ENCODE measurements at places on chromosomes 4 and X.

DNA sequence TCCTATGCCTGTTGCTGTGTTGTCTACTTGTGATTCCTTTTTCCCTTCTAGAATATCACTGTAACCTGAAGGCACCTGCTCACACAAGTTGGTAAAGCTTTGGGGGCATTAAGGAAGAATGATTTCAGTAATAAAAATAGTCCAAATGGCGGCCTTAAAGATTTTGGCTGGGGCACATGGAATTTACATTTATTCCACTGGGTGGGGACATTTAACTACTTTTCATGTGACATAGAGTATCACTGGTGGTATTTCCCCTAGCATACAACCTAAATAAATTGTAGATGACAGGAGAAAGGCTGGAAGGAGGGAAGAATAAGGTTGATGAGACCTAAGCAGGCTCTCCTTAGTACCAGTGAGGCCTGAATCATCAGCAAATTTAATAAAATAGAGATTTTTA lies 121.8 kb upstream of the EDA2R start:
- DNase-seq = no peak

DNA sequence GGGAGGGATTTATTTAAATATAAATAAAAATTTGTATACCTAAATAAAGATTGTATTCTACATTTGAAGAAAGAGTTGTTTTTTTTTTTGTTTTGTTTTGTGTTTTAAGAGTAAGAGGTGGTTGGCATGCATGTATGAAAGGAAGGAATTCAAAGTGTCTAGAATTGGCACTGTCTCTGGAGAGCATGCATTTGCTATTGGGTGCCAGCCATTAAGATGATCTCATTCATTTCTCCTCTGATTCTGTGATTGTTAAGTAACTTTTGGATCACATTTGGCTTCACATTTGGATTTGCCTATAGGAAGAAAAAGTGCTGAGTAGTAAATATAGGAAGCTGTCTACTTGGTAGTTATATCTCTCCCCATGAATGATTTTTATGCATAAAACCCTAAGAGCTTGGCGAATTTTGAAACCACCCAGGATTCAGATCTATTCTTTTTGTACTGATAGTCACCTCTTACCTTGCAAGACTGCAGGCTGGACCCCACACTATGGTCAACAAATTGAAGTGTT lies 7.8 kb upstream of the BOD1L1 start:
- no peak for DNase-seq

- DNase-seq = no peak
Observed at GRCh38 chr4:37627263-37627662, 58.9 kb downstream of the RELL1 start.

GRCh38 chr4:153242839-153243324 lies 38.6 kb downstream of the TRIM2 start:
- no peak for DNase-seq

DNA sequence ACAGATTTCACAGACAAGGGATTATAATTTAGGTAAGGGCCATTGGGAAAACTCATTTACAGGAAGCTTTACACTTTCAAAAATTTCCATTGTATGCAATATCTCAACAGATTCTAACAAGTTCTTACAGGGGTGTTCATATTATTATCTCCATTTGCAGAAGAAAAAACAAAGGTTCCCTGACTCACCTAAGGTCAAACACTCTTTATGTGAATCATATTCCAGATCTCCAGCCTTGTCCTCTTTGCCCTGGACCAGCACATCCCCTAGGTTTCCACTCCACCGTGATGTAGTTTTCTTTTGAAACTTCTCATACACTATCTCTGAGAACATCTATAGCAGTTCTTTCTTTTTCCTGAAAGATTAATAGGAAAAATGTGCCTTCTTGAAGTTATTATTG lies 96.4 kb upstream of the HS3ST1 start:
- DNase-seq = no peak

- DNase-seq = no peak
Observed at GRCh38 chrX:53284684-53285447, 3.5 kb upstream of the IQSEC2 start.

- DNase-seq = peak; percentile 24
Observed at GRCh38 chr4:147865926-147866325, 134.0 kb downstream of the ARHGAP10 start.

- DNase-seq = peak; percentile 93
Observed at GRCh38 chr4:147360301-147360700, 120.6 kb upstream of the EDNRA start.

- no peak for DNase-seq
Observed at GRCh38 chrX:37476571-37477170, 94.8 kb upstream of the LANCL3 start.

- peak; percentile 26 for DNase-seq
Observed at GRCh38 chr4:111323916-111324315, 701.0 kb upstream of the PITX2 start.

DNA sequence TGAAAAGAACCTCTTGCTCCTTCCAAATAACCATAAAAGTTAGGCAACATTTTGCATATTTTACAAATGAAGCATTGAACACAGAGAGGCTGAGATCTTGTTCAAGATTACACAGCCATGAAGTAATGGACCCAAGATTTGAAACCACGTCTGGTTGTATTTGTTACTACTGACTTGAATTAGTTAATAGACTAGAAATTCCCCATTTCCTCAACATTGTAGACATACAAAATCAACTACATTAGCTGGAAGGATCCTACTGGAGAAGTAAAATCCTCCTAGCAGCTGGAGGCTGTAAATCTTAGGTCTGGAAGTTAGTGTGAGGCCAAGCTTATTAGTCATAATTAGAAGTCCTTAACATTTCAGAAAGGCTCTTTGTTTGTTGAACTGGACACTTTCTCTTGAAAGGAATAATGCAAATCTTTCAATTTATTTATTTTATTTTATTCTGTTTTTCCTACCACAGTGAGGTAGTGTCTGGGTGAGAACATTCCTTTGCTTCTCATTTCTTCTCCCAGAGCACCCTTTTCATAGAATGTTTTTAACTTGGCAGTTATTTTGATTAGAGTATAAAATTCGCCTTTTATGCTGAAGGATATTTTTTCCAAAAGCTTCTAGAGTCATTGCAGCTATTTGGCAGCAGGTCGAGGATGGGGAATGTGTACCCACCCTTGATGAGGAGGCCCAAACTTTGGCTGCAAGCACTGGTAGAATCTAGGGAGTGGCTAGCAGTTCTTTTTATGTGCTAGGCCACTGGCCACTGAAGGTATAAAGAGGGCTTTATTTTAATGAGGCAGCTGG lies 62.0 kb upstream of the CLNK start:
- DNase-seq = no peak

GRCh38 chr4:180059216-180059881 lies 2183.9 kb upstream of the TENM3 start:
- no peak for DNase-seq

GRCh38 chr4:182876427-182876826 lies 40.8 kb downstream of the DCTD start:
- DNase-seq = no peak

GRCh38 chr4:102500352-102500695 lies 835 bp upstream of the NFKB1 start:
- no peak for DNase-seq

- no peak for DNase-seq
Observed at GRCh38 chr4:181890911-181891310, 352.3 kb upstream of the TENM3 start.

DNA sequence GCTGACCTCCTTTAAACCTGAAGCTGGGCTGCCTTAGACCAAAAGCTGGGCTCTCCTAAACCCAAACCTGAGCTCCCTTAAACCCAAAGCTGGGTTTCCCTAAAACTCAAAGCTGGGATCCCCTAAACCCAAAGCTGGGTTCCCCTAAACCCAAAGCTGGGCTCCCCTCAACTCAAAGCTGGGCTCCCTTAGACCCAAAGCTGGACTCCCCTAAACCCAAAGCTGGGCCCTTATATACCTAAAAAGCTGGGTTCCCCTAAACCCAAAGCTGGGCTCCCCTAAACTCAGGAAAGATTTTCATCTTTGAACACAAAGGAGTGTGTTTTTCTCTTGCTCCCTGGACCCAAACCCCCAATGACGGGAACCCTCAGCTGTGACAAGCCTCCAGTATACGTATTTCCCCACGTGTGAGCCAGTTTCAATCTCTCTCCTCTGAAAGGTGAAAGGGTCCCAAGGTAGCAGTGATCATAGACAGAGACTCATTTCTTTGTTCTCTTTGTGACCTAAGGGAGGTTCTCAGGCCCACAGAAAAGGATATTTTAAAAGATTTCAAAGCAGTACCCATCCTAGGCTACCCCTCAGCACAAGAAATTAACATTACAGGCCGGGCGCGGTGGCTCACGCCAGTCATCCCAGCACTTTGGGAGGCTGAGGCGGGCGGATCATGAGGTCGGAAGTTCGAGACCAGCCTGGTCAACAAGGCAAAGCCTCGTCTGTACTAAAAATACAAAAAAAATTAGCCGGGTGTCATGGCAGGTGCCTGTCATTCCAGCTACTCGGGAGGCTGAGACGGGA lies 31.3 kb upstream of the ASMTL start:
- DNase-seq = no peak

DNA sequence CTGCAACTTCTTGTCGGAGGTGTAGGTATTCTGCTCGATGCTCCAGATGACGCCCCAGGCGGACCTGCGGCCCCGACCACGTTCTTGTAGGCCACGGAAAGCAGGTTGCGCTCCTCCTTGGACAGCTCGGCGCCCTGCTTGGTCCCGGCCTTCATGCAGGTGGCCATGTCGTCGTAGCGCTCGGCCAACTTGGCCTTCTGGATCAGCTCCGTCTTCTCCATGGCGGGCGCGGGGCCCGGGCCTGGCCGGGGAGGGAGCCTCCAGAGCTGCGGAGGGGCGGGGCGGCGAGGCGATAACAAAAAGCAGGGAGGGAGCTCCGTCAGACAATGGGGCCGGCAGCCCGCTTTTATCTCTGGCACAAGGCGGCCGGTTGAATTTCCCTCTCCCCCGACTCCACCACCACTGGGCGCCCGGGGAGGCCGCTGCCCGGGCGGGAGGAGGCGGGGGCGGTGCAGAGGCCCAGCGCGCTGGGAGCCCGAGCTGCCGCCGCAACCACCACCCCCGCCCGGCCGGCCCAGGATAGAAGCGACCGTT lies 28.3 kb upstream of the DRP2 start:
- no peak for DNase-seq

GRCh38 chr4:1574601-1575417 lies 109.3 kb downstream of the FAM53A start:
- DNase-seq = no peak

GRCh38 chr4:36652857-36653256 lies 371.4 kb downstream of the DTHD1 start:
- DNase-seq = no peak

DNA sequence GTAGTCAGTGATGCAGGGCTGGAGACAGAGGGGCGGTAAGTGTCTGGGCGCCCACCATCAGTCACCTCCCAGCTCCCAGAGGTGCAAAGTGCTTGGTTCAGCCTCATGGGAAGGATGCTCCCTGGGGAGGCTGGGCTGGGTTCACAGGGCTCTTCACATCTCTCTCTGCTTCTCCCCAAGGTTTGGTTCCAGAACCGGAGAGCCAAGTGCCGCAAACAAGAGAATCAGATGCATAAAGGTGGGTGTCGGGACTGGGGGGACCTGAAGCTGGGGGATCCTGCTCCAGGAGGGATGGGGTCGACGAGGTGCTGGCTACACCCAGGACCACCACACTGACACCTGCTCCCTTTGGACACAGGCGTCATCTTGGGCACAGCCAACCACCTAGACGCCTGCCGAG lies 10.1 kb downstream of the SHOX start:
- DNase-seq = no peak

DNA sequence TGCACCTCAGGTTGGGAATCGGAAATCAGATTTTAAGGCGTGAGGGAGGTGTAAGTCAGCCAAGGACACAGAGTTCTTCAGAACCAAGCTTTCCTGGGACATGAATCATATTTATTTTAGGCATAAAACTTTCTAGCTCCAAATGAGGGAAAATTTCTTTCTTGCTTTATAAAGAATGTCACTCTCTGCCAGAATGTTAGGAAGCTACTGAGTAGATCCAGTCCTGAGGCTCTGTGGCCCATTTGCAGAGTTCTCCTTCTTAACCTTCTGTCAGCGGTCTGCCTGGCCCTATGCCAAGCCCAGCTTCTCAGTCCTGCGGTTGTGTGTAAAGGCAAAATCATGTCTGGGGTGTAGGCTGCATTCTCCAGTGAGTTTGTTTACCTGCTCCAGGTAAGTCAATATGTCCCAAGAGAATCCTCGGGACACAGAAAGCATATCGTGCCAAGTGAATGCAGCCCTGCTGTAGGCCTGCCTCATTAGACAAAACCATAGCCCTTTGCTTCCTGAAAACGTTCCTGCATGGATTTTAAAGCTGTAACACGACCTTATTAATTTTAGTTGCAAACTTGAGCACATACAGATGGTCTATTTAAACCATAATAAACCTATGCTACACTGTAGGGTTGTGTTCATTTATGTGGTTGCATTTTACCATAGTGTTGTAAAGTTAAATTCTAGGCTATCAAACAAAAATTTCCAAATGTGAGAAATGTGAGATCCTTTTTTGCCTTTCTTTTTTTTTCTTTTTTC lies 29.2 kb upstream of the CCNI start:
- DNase-seq = no peak

DNA sequence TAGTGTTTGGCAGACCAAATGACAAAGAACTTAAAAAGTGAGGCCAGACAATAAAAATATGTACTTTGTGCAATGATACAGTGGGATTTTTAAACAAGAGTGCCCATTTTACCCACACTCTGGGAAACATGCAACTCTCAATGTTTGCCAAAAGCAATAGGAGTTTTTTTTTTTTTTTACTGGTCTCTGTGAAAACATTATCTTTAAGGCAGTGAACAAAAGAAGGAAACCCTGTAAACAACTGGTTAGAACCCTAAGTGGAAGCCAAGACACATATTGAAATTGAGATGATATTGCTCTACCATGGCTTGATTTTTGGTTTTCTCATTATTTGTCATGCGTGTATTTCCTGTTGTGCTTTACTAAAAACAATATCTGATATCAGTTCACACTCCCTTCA lies 67.2 kb upstream of the PPP3CA start:
- no peak for DNase-seq

GRCh38 chrX:153352858-153353257 lies 18.9 kb downstream of the ZNF275 start:
- no peak for DNase-seq

DNA sequence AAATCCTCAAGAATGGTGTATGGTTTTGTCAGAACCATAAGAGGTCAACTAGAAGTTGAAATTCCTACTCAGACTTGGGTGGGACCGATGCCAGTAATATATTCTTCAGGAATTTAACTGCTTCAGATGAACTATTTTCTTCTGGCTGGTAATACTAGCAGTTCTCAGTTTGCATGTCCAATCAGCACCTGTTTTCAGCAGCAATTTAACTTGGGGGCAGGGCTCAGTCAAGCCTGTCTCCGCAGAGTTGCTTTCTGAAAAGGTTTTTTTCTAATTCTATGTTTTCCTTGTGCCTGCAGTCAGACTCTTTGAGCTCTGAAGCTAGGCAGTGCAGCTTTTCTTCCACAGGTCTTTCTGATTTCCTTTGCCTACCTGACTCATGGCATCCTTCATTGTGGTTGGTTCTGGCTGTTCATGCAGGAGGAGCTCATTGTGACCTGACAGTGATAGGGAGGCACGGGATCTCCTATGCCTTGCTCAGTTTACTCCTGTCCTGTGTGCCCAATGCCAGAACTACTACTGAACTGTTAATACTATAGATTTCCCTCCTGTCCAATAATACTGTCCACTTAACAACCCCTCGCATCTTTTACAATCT lies 17.3 kb upstream of the FMR1 start:
- DNase-seq = no peak

GRCh38 chr4:25253071-25253445 lies 19.2 kb downstream of the PI4K2B start:
- DNase-seq = no peak

- no peak for DNase-seq
Observed at GRCh38 chrX:149497054-149497453, 8.1 kb downstream of the IDS start.

All from non-pigmented ciliary epithelial cell (primary cell).